Natural killer cell (primary cell): ENCODE measurements at places on chromosomes 13 and 19.

DNA sequence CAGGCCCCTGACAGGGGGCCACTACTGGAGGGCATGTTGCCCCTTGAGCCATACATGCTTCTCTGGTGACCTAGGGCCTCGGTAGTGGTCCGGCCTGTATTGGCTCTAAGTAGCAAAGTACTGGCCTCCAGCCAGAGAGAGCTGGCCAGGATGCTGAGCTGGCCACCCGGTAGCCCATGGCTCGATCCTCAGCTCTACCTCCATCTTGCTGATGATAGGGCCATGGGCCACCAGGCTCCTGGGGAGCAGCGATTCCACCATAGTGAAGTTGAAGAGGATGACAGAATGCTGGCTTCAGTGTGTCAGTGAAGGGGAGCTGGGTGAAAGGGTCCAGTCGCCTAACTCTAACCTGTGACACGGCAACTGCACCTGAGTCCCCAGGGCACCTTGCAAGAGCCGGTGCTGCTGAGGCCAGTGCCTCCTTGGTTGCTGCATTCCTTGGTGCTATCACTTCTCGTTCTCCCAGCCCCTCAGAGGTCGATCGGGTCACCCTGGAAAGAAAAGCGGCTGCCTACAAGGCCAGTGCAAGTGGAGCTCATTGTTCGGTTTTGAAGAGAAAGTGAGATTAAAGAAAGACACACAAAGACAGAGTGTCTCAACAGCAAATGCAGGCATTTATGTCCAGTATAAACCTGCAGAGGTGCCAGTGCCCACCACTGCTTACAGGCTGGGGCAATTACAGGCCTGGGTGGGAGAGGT, 5.0 kb downstream of the FPR3 start:
- no peak overlapping the region for H3K4me3 ChIP-seq
- H3K27me3 ChIP-seq = no peaks in the 10 kb centered on the region
- DNase-seq = no peak

DNA sequence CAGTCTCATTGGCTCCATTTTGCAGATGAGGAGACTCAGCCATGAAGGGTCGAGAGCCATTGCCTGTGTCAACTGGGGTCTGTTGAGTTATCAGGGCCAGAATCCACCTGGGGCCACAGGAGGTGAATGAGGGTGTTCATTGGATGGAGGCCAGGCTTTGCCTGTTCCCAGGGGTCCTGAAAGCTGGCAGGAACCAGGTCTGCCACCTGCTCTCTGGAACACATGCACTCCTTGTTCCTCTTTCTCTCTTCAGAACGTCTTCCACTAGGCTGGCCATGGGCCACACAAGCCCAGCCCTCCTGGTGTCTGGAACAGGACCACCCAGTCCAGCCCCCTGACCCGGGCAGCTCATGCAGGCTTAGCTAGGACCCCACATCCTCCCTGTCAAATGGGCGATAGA, 21.1 kb downstream of the PPP1R37 start:
- no peak overlapping the region for H3K4me3 ChIP-seq
- H3K27ac ChIP-seq = no peak overlapping the region
- H3K4me1 ChIP-seq = peaks cover 33% of the 10 kb centered on the region

DNA sequence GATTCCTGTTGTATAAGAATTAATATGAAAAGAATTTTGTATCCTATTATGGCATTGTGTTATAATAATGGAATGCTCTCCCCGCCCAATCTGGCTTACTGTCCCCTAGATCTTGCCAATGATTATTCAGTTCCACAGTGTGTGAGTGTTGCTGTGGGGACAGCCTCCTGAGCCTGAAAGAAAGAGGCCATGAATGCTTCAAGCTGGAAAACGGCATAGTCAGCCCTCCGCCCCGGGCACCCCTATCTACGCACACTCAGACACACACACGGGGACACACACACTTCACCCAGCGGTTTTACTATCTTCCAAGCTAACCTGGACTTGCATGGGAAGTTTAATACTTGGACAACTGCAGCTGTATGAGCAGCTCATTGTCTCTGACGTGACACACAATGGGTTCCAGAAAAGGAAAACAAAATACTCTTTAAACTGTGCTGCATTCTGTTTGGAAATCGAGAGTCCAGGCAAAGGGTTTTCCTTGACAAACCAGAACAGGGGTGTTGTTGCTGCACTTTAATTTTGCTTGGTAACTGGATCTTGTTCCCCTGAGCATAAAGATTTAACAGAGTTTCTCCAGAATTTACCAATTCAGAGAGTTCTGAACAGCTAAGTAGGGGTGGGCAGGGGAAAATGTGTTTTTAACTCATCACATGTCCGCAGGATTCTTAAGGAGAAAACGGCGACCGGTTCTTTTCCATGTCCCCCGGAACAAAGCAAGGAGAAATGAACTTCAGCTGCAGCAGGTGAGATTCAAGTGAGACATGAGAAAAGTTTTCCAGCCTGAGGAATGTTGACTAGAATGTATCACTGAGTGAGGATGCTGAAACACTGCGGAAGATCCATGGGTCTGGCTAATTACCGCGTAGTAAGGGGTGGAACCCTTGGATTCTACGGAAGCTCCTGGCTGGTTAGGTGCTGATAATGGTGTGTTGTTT, 472.9 kb downstream of the FOXO1 start:
- no peaks in the 10 kb centered on the region for H3K27me3 ChIP-seq
- no peak overlapping the region for H3K27ac ChIP-seq
- H3K4me3 ChIP-seq = no peak overlapping the region
- no peak for DNase-seq

DNA sequence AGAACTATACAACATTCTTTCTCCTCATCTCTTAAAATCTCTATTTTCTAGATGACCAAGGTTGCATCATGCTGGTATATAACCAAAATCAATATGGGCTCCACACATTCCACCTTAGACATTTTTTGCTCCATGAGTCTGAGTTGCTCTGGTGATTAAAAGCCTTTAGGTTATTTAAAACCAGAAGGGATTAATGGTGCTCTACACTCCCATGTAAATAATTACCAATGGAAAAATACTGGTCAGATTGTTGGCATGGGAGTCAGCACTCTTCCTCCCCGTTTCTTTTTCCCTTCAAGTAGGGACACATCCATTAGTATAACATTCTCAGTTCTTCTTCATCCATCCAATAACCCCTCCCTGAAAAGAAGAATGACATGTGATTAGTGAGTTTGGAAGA, 747.7 kb downstream of the PCDH17 start:
- H3K36me3 ChIP-seq = no peaks in the 10 kb centered on the region
- no peaks in the 10 kb centered on the region for H3K27me3 ChIP-seq
- no peaks in the 10 kb centered on the region for H3K4me1 ChIP-seq
- H3K27ac ChIP-seq = no peak overlapping the region

- peaks cover 24% of the 10 kb centered on the region for H3K36me3 ChIP-seq
- no peak for DNase-seq
- peak overlapping the region; percentile 14 for H3K27ac ChIP-seq
- H3K4me1 ChIP-seq = peaks cover 16% of the 10 kb centered on the region
Observed at GRCh38 chr13:114234266-114234644, 442 bp upstream of the CDC16 start.

GRCh38 chr19:11882606-11883005, 5.0 kb upstream of the ZNF69 start:
- H3K36me3 ChIP-seq = no peaks in the 10 kb centered on the region
- peaks cover 9% of the 10 kb centered on the region for H3K4me1 ChIP-seq
- no peak overlapping the region for H3K27ac ChIP-seq
- no peaks in the 10 kb centered on the region for H3K27me3 ChIP-seq
- no peak for DNase-seq
